ENCODE measurements at places on chromosomes 2 and 18.

DNA sequence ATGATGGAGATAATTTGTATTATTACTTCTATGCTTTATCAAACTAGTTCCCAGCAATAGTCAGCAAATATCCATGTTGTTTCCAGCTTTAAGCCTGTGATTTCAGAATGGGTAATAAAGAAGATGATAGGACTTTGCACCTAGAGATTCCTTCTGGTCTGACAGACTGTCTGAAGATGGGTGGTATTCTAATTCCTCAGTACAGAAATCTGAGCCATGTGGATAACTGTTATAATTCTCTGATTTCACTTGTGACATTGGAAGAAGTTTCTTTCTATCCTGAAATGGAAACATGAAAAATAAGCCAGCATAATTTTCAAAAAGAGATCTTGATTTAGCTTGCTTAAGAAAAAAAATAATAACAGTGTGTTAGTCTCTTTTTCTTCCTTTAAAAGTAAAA, 130.1 kb downstream of the ZNF804A start:
- DNase-seq = no peak

- DNase-seq = no peak
These were observed 25.2 kb downstream of the EPB41L5 start for GRCh38 chr2:120037995-120038541.

GRCh38 chr18:32300914-32301313, 111.1 kb downstream of the MEP1B start:
- DNase-seq = no peak

- DNase-seq = peak; percentile 53
These were observed at the start of gene SP9 for GRCh38 chr2:174334781-174335251. Gene SP9, plus strand, starts transcription at chr2:174334954. Its CDS starts 139 bp downstream, at chr2:174335093.

GRCh38 chr2:233356546-233357308, 2.4 kb downstream of the DGKD start:
- DNase-seq = no peak

- no peak for DNase-seq
These were observed 26.6 kb downstream of the RASGRP3 start for GRCh38 chr2:33503002-33503401.

DNA sequence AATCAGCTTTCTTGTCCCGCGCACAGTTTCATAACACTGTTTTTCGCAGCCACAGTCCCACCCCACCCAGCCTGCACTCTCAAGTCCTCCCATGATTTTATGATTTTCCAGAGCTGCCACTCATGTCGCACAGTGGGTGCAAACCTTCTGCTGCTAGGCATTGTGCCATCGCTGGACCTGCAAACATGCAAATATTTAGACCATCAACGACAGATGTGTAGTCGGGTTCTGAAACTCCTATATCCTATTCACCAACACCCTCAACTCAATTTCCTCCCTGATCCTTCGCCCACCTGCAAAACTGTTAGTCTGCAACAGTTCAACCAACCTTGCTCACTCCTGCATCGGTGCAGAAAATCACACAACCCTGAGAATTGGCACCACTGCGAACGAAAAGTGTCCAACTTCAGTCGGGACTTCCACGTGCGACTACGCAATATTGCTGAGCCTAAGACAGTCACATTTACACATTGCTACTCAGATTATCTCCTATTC, 871 bp upstream of the ALS2 start:
- peak; percentile 53 for DNase-seq

DNA sequence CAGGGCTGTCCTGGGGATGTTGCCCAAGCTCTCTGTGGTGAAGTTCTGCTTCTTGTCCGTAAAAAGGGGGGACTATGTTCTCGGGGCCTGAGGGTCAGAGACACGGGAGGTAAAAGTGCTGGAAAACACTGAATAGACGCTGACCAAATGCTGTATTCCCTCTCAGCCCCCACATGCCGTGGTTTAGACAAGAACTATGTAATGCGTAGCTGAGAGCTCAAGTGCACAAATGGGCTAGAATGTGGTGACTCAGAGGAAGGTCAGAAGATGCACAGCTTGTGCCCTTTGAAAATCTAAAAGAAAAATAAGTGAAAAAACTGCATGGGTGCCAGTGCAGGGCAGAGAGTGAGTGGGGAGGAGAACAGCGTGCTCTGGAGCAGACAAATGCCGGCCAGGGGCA, 80.3 kb upstream of the MAP4K4 start:
- DNase-seq = no peak

DNA sequence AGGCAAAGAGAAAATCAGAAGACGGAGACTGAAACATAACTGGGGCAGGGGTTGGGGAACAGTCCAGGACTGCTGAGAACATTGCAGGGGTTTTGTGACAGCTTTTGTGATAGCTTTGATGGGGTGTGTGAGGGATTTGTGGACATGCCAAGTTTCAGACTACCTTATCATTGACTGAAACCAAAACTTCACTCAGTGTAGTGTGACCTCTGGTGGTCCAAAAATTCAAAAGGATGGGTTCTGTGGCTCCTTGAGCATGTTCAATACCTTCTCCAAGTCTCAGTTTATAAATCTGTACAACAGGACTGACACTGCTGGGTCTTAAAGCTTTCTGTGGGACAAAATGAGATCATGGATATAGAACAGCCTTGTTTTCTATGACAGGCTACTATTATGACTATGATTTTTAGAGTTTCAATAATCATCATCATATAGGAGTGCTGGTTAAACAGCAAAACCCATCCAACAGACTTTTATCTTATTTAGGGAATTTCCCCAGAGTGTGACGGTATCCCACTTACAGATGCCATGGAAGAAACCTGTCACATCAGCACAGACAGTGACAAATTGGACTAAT, 259.2 kb upstream of the SLC14A2 start:
- peak; percentile 8 for DNase-seq

- DNase-seq = no peak
These were observed 81.6 kb downstream of the EPB41L3 start for GRCh38 chr18:5462227-5462626.

- DNase-seq = no peak
These were observed 85.1 kb downstream of the NCOA1 start for GRCh38 chr2:24576146-24576545.

- DNase-seq = no peak
These were observed 1313.9 kb upstream of the SLC39A10 start for GRCh38 chr2:194343167-194343566.

- no peak for DNase-seq
These were observed at the start of gene PID1 for GRCh38 chr2:229270551-229271410. Gene PID1, minus strand, starts transcription at chr2:229271287. Its CDS starts 244 bp downstream, at chr2:229271043.

DNA sequence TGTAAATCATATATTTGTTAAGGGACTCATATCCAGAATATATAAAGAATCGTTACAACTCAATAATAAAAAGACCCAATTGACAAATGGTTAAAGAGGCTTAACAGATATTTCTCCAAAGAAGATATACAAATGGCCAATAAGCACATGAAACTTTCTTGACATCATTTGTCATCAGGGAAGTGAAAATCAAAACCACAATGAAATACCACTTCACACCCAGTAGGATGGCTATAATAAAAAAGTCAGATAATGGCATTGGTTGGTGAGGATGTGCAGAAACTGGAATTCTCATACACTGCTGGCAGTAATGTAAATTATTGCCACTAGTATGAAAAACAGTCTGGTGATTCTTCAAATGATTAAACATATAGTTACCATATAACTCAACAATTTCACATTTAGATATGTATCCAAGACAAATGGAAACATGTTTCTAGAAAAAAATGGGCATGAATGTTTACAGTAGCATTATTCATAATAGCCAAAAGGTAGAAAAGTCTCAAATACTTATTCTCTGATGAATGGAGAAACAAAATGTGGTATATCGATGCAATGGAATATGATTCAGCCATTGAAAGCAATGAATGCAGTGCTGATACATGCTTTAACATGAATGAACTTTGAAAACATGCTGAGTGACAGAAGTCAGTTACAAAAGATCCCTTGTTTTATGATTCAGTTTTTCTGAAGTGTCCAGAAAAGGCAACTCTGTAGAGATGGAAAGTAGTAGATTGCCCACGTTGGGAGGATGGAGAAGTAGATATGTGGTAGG, 304.6 kb upstream of the ZEB2 start:
- no peak for DNase-seq

GRCh38 chr2:22934747-22935146, 450.2 kb upstream of the KLHL29 start:
- DNase-seq = no peak

DNA sequence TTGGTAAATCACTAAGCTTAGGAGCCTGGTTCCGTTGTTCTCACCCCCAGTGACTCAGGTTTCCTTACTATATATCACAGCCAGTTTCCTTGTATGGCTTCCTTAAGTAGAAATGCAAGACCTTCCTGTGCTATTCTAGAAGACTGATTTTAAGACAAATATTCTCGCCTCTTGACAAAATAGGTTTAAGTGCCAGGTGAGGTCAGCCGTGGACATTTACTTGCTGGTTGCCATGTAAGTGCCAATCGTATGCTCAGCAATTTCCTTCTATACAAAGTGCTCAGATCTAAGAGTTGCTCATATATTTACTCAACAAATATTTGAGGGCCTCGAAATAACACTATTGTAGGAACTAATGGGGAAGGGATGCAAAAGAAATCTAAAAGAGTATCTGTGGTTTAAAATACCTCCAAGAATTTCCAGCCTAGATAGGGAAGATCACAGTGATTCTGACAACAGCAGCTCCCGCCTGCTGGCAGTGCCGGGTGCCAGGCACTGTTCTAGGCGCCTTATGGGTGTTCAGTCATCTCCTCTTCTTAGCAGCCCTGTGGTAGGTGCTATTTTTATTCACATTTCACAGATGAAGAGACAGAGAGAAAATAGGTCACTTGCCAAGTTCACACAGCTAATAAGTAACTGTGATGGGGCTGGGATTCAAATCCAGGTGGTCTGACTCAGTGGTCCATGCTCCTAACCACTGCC, 95.3 kb upstream of the B3GNT7 start:
- DNase-seq = no peak

- DNase-seq = no peak
These were observed 626.2 kb upstream of the SETBP1 start for GRCh38 chr18:44054514-44054913.

DNA sequence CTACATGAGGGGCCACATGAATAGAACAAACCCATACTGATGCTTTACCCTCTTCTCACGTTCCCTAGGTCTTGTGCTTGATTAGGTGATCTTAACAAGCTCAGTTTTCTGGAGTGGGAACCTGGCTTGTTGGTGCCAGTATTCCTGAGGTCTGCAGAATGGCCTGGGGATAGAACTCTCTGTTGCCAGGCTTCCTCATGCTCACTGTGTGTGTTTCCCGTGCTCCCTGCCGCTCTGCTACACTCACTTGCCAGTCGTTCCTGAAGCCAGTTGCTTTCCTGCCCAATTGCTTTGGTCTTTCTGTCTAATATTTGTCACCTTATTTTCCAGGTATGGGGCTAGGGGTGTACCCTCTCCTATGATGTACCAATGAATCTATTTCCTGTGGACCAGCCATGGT, 2111.5 kb upstream of the PIK3C3 start:
- DNase-seq = no peak

DNA sequence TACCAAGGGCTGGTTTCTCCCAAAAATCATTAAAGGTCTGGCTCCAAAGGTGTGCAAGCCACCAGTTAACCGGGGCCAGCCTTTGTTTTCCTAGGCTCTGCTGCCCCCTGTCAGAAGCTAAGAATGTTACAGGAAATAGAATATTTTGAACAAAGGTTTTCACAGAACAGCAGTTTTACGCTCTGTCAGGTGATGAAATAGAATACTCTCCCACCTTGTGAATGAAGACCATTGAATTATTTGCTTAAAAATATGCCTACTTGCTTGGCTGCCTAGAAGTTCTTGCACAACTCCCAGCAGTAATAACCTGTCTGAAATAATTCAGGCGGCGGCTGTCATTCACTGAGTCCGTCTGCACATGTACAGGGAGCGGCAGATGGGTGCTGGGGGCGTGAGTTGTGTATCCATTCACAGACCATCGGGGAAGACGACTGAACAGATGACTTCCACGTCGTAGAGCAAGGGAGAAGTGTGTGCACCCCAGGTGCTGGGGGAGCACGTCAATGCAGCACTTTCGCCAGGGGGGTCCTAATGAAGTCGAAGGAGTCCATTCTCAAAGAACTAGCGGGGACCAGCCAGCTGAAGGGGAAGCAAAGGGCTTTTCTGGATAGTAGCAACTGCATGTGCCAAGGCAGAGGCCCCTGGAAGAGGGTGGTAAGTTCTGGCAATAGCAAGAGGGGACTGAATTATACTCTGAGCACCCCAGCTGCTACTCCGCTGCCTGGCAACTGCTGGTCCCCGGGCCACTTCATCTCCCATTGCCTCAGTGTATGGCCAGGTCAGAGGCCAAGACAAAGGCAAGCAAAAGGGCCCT, 56.1 kb downstream of the SF3B1 start:
- DNase-seq = peak; percentile 25

DNA sequence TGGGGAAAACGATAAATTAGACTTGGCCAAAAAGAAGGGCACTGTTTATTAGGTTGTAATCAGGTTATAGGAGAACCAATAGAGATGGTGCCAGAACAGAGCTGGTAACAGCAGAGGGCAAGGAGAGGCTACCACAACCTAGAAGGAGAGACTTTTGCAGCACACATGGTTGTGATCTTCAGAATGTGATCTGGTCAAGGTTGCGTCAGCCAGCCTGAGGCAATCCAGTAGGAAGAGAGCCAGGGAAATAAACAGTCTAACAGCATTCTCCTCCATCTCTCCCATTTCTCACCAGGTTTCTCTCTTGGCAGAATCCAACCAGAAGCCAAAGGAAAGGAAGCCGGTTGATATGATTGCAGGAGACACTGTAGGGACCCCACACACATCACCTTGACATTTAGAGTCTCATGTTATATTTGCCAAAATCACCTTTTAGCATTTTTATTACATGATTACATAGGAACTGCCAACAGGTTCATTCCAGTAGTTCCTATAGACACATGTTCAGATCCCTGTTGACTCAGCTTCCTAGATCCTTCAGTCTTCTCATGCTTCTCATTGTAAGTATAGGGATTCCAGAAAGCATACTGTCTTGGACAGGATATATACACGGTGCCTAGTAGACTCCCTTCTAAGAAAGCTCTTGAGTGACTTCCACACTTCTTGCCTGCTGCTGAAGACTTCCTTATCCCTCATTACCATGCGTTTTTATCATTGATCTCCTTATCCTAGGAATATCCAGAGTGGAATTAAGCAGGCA, 17.6 kb upstream of the SPATS2L start:
- DNase-seq = no peak

GRCh38 chr2:223700221-223700620, 98.1 kb upstream of the SCG2 start:
- no peak for DNase-seq

DNA sequence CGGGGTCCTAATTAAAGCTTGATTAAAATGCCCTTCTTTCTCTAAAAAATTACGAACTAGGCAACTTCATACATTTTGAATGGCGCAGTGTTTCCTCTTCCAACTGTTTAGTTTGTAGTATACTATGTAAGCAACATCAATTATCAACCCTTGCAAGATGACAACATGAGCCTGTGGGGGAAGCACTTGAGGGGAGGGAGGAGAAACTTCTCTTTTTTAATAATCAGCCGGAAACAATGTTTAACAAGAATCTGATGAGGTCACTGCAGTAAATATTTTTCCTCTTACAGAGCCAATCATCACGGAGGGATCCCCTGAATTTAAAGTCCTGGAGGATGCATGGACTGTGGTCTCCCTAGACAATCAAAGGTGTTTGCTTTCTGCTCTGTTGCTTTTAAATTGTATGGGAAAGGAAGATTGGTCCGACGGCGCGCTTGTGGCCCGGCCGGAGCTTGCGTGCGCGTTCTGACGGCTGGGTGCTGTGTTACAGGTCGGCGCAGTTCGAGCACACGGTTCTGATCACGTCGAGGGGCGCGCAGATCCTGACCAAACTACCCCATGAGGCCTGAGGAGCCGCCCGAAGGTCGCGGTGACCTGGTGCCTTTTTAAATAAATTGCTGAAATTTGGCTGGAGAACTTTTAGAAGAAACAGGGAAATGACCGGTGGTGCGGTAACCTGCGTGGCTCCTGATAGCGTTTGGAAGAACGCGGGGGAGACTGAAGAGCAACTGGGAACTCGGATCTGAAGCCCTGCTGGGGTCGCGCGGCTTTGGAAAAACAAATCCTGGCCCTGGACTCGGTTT, 5.3 kb upstream of the DLX1 start:
- no peak for DNase-seq

All from erythroblast (primary cell).